ENCODE measurements at places on chromosomes 4 and X. TPM values are rescaled to one million over a fixed set of nuclear protein-coding genes. Genes with fewer than 3 reads are reported as not detected.

The NKX6-1 gene
- 89.6 TPM for total RNA-seq

The MAGEC3 gene
- 0.31 TPM for total RNA-seq

The GLRA2 gene
- not detected for total RNA-seq

The CCKAR gene
- 2.7 TPM for total RNA-seq

The ADAM29 gene
- not detected for total RNA-seq

The SMAD1 gene
- 32.5 TPM for total RNA-seq

The FLNA gene
- 765 TPM for total RNA-seq

The ADH1C gene
- 4.6 TPM for total RNA-seq

The RBMX gene
- 425 TPM for total RNA-seq

The FGF2 gene
- total RNA-seq: 2.9 TPM

The PABPC1L2A gene
- not detected for total RNA-seq

The FRAS1 gene
- 166 TPM for total RNA-seq

The CT55 gene
- 0.40 TPM for total RNA-seq

The SNCA gene
- 13.4 TPM for total RNA-seq

The BEX5 gene
- total RNA-seq: 26.8 TPM

DNA sequence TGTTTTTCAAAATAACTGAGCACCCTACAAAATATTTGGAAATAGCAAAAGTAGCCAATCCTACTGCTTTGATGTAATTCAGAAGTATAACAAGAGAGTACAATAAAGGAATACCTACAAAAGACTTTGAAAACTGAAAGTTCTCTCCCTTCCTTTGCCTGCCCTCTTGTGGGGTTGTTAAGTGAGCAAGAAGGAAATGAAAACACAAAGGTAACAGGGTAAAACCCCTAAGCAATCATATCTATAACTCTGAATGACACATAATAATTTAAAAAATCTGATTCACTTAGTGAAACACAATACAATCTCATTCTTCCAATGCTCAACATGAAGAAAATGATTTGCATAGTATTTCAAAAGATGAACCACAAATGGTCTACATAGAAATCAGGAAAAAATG lies 98.2 kb downstream of the FRYL start:
- no peak for DNase-seq

DNA sequence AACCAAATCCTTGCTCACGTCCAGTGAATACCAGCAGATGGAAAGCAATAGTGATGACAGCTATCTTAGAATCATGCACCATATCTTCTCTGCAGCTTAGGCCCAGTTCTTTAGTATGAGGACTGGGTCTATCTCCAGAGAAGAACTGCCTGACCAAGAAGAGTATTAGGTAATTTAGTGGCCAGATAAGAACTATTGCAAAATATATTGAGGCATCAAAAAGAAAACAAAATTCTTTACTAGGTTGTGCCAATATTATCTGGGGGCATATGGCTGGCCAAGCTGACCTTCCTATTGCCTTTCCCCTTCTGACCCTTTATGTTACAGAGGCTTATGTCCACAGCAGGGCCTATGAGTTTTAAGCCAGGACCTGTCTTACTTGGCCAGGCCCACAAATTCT lies 91.2 kb downstream of the RLIM start:
- no peak for DNase-seq

DNA sequence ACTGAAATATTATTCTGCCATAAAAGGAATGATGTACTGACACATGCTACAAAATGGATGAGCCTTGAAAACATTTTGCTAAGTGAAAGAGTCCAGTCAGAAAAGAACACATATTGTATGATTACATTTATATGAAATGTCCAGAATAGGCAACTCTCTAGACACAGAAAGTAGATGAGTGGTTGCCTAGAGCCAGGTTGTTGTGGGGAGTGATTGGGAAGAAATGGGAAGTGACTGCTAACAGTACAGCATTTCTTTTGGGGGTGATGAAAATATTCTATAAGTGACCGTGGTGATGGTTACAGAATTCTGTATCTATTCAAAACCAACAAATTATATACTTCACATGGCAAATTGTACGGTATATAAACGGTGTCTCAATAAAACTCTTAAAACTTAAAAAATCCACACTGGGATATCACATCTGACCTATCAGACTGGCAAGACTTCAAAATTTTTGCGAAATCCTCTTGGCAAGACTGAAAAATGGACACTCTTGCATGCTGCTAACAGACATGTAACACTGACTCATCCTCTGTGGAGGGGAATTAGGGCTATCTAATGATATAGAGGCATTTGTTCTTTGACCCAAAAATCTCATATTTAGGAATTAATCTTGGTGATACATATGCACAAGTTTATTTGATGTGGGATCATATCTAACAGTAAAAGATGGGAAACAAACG lies 71.8 kb downstream of the FAM13A start:
- DNase-seq: no peak

DNA sequence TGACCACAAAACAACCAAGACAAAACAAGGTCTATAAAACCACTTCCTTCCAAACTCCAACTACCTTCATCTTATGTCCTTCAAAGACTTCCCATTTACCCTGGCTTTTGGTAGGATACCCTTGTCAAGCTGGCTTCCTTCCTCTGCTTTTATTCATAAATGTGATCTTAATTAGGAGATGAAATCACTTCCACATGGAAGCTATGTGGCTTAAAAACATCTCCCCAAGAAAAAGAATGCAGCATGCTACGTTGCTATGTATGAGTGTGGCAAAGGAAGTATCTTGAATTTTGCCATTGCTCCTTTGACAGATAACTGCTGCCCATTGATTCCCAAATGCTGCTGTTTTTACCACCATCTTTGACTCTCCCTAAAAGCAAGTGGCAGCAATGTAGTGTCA lies 46.4 kb upstream of the VEGFD start:
- no peak for DNase-seq

- no peak for DNase-seq
Observed at GRCh38 chrX:145949056-145949455, 131.4 kb downstream of the SLITRK2 start.

- no peak for DNase-seq
Observed at GRCh38 chr4:72136429-72136828, 104.6 kb downstream of the NPFFR2 start.

GRCh38 chr4:107863850-107864371 lies 39.2 kb downstream of the SGMS2 start:
- no peak for DNase-seq

- no peak for DNase-seq
Observed at GRCh38 chrX:1481636-1482529, 29.2 kb upstream of the ASMTL start.

DNA sequence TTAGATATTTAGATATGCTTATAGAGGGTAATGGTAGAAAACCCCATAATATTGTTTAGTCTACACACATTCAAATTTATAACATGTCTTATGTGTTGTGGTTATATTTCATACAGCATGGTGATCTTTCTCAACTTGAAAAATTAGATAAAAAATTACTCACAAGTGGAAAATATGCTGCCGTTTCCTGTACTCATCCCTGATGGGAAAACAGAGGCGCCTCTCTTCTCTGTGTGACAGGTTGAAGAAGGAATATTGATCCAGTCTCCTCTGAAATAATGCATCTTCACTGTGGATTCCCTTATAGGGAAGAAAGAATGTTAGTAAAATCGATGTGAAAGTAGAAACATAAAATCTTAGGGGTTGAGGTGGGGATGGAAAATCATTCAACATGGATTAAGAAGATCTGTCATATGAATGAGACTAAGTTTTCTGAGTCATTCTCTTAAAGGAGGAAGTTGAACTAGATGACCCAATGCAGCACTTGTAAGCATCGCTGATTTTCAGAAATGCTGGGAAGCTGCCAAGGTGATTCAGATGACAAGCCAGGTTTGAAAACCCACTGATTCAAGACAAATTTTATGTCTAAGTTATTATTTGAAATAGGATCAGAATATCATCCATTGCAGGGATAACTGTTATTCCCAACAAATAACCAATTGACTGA lies 70.7 kb downstream of the ANKRD50 start:
- no peak for DNase-seq

- no peak for DNase-seq
Observed at GRCh38 chr4:55763996-55764395, 55.6 kb upstream of the EXOC1L start.

DNA sequence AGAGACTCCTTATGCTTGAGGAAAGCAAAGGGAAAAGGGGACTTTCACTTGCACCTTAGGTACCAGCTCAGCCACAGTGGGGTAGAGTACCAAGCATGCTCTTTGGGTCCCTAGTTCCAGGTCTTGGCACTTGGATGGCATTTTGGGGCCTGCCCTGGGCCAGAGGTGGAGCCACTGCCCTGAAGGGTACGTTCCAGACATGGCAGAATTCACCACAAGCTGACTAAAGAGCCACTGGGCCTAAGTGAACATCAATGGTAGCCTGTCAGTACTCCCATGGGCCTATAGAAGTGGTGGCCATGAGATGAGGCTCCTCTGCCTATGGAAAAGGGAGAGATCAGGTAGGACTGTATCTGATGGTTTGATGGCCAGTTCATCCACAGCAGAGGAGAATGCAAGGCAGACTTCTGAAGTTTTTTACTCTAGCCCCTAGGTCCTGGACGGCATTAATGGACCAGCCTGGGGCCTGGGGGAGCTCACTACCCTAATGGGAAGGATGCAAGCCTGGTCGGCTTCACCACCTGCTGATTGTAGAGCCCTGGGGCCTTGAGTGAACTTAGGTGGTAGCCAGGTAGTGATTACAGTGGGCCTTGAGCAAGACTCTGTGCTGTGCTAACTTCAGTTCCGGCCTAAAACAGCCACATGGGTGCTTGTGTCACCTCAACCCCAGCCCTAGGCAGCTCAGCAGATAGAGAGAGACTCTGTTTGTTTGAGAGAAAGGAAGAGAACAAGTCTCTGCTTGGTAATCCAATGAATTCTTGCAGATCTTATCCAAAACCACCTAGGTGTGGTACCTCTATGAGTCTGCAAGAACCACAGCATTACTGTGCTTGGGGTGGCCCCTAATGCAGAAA lies 19.8 kb upstream of the HSFX4 start:
- DNase-seq: no peak

GRCh38 chr4:163534056-163534455 lies 39.6 kb downstream of the TMA16 start:
- DNase-seq: no peak

DNA sequence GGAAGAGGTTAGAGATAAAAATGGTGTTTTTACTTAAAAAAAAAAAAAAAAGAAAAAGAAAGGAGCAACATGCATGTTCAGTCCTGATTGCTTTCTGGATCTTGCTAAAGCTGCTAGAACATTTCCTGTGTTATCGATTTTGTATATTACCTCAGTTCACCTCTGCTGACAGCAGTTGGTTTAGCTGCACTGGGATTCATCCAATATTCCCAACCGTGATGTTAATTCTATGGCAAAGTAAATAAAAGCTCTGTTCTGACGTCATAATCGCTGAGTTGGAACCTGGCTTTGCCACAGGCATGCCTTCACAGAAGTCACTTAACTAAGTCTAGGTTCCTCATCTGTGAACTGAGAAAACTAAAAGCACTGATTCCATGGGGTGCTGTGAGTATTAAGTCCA lies 90.7 kb upstream of the SORBS2 start:
- DNase-seq: no peak

- no peak for DNase-seq
Observed at GRCh38 chr4:98838977-98839618, 89.8 kb downstream of the EIF4E start.

DNA sequence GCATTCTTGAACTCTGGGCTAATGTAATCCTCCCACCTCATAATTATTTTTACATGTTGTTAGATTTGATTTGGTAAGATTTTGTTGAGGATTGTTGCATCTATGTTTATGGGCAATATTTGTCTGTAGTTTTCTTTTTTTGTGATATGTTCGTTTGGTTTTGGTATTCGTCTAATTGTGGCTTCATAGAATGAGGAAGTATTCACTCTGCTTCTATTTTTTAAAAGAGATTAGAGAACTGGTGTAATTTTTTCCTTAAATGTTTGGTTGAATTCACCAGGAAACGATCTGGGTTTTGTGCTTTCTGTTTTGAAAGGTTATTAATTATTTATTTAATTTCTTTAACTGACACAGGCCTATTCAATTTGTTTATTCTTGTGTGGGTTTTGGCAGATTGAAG lies 161.2 kb upstream of the NUDT6 start:
- DNase-seq: no peak

- no peak for DNase-seq
Observed at GRCh38 chr4:173235050-173235449, 66.4 kb downstream of the GALNT7 start.

GRCh38 chrX:45849261-45849862 lies 648.7 kb upstream of the DIPK2B start:
- no peak for DNase-seq

DNA sequence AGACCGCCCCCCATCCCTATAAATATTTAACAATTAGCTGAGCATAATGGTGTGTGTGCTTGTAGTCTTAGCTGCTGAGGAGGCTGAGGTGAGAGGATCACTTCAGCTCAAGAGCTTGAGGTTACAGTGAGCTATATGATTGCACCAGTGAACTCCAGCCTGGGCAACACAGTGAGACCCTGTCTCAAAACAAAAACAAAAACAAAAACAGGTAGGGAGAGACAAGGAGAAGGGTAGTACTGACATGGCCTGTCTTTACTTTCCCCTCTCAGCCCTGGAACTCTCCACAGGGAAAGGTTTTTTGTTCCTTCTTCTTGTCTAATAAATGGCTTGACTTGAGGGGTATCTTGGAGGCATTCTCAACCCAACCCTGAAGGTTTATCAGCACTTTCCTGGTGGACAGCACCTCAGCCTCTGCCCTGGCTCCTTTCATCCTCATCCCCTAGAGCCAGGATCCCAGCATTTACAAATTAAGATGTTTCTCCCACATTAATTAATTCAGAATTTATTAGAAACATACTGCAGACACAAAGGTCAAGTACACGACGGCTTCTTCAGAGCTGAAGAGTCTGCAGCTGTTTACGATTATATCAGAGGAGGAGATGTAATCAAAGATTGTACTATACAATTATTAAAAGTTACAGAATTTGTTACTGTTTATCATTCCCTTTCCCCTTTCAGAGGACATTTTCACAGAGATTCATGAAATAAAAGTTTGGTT lies 131.8 kb downstream of the AFF1 start:
- DNase-seq: no peak

GRCh38 chrX:33285550-33285949 lies 74.2 kb upstream of the DMD start:
- DNase-seq: no peak

- DNase-seq: no peak
Observed at GRCh38 chr4:88843067-88843685, 145.5 kb upstream of the NAP1L5 start.

DNA sequence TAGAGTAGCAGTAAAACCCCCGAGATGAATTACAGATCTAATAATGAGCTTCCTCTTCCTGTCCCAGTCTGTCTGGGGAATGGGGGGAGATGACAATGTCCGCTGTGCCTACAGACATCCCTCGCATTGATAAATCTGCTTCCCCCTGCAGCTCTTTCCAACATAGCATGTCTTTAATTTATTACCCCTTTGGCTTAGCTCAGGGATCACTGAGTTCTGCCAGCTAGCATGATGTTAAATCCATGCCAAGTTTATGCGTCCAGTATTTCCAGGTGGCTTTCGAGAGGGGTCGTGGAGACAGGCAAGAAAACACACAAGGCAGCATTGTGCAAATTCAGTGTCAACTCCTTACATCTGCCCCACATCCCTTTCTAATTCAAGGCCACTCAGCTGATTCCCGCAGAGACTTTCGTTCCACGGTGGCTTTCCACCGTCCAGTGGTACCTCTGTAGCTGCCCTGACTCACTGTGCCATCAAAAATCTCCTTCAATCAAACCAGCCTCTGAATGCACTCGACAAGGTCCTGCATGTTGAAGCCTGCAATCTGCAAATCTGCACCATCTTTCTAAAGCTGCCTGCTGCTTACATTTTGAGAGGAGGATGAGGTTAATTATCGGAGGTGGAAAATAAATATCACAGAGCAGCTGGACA lies 75.1 kb downstream of the MXRA5 start:
- no peak for DNase-seq

All from progenitor cell of endocrine pancreas (in vitro differentiated cells).